ENCODE measurements at places on chromosomes 3 and 15.

- no peak for DNase-seq
Measured at GRCh38 chr15:78640527-78641101, 396 bp downstream of the CHRNB4 start.

DNA sequence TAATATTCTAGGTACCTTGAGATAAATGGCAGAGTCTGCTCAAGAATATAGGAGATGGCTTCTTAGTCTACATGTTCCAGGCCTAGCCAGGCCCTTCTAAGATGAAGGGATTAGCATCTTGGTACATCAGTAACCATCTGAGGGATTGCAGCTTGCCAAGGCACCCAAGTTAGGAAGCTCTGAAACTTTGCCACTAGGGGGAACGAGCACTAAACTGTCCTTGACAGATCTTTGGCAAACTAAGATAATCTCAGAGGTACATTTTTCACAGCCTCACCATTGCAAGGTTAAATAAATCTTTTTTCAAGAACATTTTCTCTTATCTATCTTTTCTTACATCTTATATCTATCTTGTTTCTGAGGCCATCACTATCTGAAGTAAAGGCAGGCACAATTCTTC, 351.2 kb downstream of the RAP2B start:
- DNase-seq, result no peak

DNA sequence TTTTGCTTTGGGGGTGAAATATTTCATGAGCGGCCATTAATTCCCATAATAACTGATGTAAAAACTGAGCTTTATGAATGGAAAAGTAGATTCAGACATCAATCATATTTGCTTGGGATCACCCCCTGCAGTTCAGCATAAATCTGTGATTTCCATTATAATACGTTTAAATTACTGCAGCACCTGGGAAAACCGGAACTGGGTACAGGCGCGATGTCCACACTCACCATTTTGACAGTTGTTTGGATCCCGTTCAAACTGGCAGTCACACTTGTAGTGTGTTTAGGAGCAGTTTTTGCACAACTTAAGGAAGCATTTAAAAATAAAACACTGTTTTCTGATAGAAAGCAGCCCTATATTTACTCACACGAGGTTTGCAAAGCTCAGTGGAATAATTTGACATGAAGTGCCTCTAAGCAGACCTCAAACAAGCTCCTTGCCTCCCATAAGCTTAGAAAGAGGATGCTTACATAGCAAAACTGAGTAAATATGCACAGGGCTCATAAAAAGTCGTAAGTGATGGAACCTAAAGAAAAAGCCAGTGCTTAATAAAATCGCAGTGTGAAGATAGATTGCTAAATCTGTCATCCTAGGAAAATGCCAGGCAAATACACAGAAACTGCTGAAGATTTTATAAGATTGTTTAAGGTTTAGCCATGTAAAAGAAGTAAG, 377.6 kb downstream of the PTPRG start:
- no peak for DNase-seq

DNA sequence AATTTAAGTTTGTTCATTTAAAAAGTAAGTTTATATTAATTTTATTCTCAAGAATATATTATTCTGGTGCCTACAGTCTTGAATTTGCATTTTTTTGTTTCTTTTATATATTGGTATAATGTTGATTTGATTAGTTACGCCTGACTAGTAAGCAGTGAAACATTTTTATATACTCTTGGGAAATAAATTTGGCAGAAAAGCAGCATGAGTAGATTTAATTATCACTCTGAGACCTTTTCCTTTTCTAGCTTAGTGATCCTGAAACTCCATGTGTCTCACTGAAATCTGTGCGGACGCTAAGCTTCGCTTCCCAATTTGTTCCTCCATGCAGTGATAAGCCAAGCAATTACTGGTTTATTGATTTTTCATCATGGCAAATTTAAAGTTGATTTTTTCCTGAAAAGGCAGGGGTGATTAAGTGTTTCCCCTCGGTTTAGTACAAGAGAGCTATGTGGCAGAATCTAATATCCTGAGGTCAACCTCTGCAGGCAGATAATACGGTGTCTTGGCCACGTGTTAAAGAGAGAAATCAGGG, 87.2 kb upstream of the MLF1 start:
- no peak for DNase-seq

- no peak for DNase-seq
Measured at GRCh38 chr3:46846624-46847542, 16.4 kb downstream of the MYL3 start.

DNA sequence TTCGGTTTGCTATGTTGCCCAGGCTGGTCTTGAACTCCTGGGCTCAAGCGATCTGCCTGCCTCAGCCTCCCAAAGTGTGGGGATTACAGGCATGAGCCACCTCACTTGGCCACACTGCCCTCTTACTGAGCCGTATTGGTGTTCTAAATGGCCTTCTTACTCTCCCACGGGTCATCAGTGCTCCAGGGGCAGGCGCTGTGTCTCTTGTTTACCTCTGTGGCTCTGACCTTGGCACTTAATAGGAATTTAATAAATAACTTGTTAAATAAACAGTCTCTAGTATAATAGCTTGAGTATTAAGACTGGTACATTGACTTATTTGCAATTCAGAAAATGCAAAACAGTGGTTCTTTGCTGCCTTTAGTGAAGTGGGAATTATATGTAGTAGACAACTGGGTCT, 13.7 kb downstream of the FLNB start:
- DNase-seq, result no peak

GRCh38 chr3:21718161-21718765, 32.7 kb downstream of the ZNF385D start:
- DNase-seq, result no peak

GRCh38 chr3:48503401-48504050, 448 bp downstream of the SHISA5 start:
- no peak for DNase-seq

DNA sequence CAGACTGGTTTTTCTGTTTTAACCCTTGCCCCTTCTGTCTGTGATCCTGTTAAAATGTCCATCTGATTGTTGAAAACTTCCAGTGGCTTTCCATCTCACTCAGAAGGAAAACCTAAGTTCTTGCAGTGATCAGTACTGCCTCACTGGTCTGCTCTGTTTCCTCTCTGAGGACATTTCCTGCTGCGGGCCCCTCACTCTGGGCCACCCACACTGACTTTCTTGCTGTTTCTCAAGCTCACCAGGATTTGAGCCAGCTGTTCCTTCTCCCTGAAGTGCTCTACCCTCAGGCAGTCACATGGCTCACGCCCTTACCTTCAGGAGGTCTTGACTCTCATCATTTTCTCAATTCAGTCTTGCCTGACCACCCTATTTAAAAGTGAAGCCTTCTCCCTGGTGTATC, 1.8 kb downstream of the GRK7 start:
- DNase-seq, result no peak

DNA sequence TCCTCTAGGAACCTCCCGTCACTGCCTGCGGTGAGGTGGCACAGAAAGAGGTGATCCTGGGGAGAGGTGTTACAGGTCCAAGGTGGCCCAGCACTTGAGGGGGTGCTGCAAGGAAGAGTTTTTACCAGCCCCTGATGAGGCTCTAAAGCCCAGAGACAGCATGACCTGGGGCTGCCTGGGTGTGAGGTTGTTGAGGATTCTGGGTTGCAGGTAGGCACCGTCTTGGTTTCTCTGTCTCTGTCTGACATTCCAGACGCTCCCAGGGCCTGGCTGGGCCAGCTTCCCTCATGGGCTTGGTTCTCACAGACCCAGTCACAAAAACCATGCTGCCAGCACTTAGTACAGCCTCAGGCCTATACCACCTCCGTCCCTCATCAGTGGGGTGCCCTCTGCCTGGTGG, 31.1 kb downstream of the DNAJB8 start:
- DNase-seq, result no peak

DNA sequence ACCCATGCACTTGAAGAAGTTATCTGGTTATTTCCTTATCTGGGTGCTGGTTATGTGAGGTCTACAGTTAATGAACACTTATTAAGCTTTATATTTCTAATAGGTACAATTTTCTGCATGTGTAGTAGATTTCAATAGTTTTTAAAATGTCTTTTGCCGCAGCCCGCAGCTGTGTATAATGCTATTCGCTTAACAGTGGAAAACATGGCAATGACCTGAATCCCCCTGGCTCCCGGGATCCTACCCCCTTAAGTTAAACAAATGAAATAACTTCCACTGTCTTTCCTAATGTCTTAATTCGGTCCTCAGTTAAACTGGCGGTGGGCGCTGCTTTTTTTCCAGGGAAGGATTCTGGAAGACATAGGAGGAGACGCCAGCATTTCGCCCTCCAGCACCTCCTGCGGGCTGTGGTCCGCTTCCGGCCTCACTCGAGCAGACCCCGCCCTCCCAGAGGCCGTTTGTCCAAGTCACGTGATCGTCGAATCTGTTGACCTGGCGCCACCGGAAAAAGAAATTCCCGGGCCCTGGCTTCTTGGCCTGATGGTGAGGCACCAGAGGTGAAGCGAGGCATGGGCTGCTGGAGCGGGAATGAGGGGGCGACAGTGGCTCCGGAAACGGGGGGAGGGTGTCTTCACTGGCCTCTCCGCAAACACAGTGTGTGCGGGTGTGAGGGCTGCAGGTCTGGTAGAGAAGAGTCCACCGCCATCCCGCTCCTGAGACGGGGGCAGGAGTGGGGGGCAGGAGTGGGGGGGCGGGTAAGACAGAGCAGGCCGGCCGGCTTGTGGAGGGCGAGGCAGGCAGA, 45.6 kb upstream of the CSPG4 start:
- DNase-seq, result peak; percentile 40

- no peak for DNase-seq
Measured at GRCh38 chr3:151133917-151134450, 48.5 kb downstream of the MED12L start.

DNA sequence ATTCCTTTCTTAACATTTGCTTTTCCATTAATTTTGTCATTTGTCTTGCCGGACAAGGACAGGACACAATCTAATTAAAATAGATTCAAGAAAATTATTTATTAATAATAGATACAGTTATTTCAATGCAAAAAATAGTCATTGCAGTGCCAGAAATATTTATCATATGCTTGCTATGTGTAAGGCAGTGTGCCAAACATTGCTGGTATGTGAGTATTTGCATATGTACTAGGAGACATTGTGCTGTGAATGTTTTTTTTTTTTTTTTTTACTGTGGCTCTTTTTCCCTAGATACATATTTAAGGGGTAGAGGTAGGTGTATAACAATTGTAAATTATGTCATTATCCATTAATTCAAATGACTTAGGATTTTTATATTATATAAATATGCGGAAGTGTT, 23.3 kb downstream of the SPRED1 start:
- DNase-seq, result no peak

GRCh38 chr3:32454731-32455608, 47.7 kb downstream of the CMTM6 start:
- DNase-seq, result no peak

DNA sequence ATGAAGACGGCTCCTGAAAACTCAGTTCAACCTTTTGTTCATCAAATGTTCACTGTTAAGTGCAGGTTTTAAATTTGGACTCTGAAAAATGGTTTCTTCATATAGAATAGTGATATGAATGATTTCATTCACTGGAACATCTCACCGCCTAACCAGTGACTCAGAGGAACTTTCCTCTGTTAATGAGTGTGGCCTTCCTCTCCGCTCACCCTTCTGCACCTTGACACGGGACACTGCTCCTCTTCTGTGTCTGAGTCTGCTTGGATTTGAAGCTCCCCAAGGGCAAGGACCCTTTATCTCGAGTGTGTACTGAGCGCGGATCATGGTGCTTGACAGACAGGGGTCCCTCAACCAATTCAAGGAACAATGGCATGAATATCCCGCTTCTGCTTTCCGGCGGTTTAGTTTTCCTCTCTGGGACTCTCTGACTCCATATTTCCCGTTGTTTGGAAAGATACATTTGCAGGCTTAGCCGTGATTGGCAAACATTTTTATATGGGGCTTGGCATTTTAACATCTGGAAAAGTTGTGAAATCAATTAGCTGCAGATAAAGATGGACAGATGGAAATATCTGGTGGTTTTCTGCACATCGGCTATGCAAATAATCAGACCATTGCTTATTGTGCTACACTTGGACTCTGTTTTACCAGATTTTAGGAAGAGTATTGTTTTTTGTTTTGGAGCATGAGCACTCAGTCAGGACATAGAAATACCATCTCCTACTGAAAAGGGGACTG, 20.9 kb downstream of the KBTBD8 start:
- DNase-seq, result no peak

DNA sequence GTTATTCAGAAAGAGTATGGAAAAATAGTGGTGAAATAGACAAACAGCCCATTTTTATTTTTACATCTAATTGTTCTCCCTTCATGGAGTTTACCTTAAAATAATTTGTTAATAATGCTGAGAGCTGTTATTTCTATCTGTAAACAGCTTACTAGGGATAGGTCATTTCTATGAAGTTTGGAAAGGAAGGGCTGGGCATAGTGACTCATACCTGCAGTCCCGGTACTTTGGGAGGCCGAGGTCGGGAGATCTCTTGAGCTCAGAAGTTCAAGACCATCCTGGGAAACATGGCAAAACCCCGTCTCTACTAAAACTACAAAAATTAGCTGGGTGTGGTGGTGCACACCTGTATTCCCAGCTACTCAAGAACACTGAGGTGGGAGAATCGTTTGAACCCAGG, 624.3 kb upstream of the LMCD1 start:
- DNase-seq, result no peak

GRCh38 chr15:63301088-63301487, 23.7 kb downstream of the APH1B start:
- no peak for DNase-seq

DNA sequence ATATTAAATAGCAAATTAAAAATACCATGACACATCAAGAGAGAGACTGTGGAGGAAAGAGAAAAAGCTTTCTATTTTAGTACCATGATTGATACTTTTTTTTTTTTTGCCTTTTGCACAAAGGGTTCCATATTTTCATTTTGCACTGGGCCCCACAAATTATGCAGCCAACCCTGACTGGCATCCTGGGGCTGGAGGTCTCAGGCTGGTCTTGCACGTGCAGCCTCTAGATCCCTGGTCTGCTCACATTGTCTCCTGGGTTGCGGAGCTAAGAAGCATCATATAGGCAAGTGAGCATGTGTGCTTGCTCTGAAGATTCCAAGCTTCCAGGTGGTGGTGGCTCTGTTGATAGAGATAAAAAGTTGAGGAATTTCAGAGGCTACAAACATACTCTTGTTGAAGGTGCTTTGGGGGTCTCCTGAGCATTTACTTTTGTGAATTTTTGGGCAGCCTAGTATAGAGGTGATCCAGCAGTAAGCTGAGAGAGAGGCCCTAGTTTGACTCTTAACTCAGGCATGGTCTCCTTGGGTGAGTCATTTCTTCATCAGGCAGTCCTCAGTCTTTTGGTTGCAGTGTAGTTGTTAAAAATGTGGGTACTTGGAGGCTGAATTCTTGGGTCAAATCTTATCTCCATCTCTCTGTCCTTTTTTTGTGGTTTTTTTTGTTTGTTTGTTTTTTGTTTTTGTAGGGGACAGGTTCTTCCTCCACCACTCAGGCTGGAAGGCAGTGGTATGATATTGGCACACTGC, 31.3 kb downstream of the SMAD3 start:
- no peak for DNase-seq

- no peak for DNase-seq
Measured at GRCh38 chr15:39488516-39488915, 92.4 kb upstream of the THBS1 start.

GRCh38 chr15:45138814-45139765, 9.3 kb downstream of the DUOX1 start:
- DNase-seq, result no peak

DNA sequence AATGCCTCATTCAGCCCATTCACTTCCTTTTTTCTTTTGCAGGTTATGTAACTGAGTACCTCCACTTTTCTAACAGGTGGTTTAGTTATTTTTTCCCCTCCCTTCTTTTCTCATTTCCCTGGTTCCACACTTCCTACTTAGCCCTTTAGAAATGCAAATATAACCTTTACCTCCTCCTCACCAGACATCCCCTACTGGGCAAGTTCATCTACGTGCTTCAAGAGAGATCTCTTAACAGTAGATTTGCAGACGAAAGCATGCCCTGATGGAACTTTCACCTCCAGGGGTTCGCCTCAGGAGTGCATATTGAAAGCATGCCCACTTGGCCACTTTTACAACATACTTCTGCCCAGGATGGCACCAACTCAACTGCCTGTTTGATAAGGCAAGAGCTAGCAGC, 314.1 kb upstream of the LRRC3B start:
- DNase-seq, result no peak

Data from stimulated activated CD8-positive, alpha-beta memory T cell treated with anti-CD3 and anti-CD28 coated beads, Interleukin-2, amount 100 ng/mL, for 1 hour (primary cell).